Heart left ventricle (tissue), 16 donors: ENCODE measurements at places on chromosomes 3 and 15.

GRCh38 chr15:89472785-89473256 is 23.6 kb downstream of the RHCG start:
- DNase-seq: peak; percentile 28

DNA sequence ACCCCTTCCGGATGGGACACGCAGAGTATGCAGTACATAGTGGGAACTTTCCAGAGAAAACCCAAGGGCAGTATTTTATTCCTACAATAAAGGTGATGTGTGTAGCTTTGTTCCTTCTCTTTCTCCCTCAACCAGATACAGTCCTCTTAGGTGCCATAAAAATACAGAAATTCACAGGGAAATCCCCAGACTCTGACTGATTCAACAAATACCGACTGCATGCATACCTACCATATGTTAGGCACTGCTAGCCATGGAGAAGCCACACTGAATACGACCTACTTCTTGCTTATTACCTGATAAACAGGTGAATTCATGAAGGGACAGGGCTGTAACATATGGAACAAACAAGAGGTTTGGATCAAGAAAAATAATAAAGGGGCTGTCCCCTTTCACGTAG is 228.5 kb downstream of the FOXP1 start:
- DNase-seq: no peak

DNA sequence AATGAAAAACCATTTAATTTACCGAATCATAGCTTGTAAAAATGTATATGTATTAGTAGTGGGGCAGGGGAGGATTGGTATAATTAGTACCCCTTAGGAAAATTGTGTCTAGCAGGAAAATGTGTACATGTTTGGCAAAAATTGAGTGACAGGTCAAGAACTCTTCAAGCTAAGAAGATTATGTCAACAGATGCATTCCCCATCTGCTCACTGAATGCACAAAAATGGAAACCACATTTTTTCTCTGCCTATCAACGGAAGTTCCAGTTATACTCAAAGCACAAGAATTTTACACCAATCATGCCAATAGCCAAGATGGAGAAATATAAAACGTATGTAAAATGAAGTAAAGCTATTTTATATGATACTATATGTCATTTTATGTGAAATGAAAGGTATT is 377.8 kb downstream of the KCNH8 start:
- DNase-seq: no peak

DNA sequence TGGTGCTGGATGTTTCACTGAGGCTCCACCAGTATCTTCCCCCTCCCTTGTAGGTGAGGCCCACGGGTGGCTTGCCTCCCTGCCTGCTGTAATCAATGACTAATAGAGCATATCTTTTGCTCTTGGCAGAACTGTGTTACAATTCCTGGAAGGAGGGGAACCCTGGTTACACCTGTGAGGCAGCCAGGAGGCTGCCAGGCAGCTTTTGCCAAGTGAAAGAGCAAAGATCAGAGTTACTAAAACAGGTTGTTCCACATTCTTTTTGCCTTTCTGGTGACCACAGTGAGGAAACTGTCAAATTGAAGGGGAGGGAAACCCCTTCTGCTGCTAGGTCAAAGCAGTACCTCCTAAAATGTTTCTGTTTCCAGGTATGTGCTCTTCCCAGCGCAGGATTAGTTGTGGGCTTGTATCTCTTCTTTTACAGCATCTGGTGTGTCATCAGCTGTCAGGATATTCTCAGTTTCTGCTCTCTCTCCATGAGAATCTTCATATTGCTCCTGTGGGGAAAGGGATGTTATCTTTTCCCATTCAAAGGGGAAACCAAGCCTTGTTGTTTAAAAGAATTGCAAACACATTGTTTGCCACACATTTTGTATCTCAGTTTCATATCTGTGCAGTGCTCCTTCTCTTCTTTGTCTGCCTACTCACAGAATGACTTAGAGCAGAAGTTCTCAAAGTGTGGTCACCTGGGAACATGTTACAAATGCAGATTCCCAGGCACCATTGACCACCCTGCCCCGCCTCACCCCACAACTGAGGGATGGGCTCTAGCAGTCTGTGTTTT is 137.4 kb upstream of the UMPS start:
- no peak for DNase-seq

DNA sequence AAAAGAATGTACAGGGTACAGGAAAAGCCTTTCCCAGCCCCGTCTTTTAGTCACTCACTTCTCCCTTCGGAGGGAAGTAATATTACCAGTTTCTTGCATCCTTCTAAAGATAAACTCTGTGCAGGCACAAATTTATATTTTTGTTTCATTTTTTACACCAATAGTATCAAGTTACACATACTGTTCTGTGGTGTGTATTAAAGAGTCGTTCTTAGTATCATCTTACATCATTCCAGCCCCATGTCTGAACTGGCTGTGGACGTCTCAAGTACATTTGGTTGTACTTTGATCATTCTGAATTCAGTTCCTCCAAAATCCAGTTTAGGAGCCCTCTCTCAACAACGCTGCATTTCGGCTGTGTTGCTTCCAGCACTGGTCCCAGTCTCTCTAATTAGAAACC is 68.7 kb downstream of the LMLN start:
- no peak for DNase-seq

GRCh38 chr3:12316253-12316652 is 27.4 kb downstream of the PPARG start:
- DNase-seq: no peak

DNA sequence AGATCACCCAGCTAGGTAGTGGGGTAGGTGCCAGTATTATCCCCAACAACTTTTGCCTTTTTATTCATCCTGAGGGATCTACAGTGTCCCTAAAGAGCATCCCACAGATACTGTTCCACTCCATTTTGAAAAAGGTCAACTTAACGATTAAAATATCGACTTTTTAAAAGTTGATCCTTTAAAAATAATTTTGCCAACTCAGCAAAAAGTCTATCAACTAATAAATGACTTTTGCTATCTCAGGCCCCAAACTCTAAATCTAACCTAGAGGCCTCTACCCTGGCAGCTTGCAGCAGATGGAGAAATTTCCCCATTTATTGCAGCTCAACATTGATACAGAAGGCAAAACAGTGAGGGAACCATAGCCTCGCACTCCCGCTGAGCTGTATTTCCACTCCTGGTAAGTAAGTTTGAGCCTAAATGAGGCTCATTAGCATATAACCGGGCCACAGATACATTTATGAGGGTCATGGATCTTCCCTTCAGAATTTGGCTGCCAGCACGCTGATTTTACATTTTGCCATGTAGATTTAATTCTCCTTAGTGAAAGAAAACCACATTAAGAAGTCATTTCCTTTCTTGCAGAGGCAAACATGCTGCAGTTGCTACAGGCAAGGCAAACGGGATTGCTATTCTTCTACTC is 704.1 kb upstream of the CFAP20DC start:
- DNase-seq: no peak

DNA sequence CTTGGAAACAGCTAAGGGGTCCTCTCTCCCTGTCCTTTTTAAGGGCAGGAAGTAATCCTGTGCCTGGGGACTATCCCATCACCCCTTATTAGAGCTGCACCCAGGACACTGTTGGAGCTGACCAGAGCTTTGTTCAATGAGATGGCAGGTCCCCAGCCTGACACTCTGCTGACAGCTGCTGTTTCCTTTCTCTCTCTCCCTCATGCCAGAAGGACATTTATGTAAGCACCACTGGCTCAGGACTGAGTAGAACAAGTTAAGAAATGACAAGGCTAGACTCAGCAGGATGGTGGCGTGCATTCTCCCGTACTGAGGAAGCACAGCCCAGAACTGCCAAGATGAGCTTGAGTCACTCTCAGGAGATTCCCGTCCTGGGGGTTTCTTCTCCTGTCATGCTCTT is 17.3 kb downstream of the GJD2 start:
- no peak for DNase-seq

GRCh38 chr3:51967384-51968169 is at the start of gene PCBP4:
Gene PCBP4 (minus strand): TSS chr3:51967454. CDS start chr3:51961240, 6,214 bp downstream.
- peak; percentile 84 for DNase-seq

DNA sequence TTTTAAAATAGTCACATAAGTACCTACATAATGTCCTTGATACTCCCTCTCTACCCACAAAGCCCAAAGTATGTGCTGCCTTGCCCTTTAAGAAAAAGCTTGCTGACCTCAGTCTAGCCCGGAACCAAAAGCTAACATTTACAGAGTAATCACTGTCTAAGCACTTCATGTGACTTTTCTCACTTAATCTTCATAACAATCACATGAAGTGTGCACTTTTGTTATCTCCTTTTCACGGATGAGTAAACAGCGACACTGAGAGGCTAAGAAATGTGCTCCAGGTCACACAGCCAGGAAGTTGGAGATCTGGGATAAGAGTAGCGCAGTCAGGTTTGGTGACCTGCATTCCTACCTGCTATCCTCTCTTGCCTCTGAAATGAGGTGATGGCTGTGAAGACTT is 194.0 kb downstream of the ITPR1 start:
- DNase-seq: no peak

DNA sequence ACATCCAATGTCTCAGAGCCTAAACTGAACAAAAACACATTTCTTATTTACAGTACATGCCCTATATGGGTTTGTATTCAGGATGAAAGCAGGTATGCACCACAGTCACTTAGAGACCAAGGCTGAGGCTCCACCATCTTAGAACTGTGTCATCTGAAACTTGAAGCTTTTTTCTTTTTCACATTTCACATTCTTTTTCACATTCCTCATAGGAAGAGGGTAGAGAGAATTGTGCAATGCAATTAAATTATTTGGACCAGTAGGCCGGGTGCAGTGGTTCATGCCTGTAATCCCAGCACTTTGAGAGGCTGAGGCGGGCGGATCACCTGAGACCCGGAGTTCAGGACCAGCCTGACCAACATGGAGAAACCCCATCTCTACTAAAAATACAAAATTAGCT is 591.0 kb downstream of the MECOM start:
- DNase-seq: no peak

DNA sequence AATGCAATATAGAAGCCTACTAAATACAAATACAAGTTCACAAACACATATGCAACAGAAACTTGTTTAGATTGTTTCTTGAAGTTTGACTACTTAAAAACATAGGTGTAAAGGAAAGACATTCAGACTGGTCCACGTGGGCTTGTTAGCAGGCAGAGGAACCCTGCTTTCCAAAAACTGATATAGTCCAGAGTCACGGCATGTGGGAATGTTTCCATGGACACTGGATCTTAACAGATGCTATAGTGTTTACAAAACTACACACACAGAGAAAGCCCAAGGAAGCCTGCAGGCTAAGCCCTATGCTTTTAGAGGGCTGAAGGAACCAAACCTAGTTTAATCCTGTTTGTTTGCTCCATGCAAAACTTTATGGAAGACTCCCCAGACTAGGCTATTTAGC is 45.2 kb upstream of the LRRC58 start:
- DNase-seq: no peak

DNA sequence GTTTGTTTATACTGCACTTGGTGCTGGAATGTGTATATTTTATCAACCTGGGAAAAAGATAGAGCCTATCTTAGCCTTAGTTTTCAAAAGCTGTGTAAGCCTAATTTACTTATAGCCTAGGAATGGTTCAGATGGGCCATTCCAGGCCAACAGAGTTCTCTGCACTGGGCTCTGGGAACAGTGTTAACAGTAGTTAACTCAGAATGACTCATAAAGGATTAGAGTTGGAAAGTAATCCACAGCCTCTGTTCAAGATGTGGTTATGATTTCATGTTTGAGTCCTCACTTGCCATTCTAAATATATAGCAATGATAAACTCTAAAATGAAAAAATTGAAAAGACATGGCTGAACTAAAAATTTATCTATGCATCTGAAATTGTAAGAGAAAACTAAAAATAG is 22.6 kb upstream of the PEX5L start:
- no peak for DNase-seq

- DNase-seq: no peak
Observed at GRCh38 chr15:63258658-63259057, 18.7 kb upstream of the APH1B start.

- peak; percentile 48 for DNase-seq
Observed at GRCh38 chr15:70164910-70165715, 67.4 kb upstream of the TLE3 start.

GRCh38 chr3:23496165-23496564 is 293.0 kb downstream of the UBE2E2 start:
- DNase-seq: no peak

GRCh38 chr3:35071772-35072171 is 567.6 kb upstream of the ARPP21 start:
- DNase-seq: no peak

DNA sequence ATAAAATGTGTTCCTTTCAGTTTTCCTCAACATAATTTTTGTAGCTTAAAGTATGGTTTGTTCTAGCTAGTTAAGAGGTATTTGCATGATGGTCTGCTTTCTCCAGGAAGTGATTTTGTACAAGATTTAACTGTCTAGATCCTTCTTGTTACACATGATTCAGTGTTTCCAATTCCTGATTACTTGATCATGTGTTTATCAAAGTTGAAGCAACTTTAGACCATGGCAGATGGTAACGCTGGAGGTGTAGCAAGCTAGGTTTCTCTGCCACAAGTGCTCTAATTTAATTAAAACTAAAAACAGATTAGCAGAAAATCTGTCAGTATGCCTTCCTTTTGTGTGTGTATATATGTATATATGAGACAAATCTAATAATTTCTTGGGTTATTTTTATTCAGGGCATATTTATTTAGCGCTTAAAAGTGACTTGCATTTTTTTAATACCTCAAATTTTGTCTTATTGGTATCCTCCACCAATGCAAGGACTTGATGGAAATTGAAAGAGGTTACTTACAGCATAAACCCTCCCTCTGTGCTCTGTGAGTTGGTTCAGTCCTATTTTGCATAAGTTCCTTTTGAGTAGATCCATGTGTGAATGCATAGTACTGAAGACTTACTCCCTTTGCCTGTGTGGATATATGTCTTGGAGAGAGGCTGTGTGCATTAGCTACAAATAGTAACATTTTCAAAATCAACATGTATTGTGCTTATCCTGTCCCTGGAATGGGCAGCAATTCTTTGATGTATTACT is 157.3 kb upstream of the CGNL1 start:
- no peak for DNase-seq

GRCh38 chr15:28128031-28128430 is 28.9 kb upstream of the OCA2 start:
- DNase-seq: peak; percentile 65

DNA sequence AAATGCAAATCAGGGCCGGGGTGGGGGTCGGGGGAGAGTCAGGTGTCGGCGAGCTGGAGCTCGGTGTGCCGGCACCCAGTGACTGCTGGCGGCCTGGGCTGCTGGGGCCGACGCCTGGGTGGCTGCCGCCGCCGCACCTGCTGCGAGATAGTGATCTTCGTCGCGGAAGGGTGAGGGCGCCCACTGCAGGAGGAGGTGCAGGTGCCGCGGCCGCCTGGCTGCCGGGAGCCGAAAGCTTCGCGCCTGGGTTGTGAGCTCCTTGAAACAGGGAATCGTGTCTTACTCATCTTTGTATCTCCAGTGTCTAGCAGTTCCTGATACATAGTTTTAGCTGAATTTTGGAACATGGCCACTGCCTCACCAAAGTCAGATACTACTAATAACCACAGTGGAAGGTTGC is 64.0 kb upstream of the CPOX start:
- peak; percentile 47 for DNase-seq

DNA sequence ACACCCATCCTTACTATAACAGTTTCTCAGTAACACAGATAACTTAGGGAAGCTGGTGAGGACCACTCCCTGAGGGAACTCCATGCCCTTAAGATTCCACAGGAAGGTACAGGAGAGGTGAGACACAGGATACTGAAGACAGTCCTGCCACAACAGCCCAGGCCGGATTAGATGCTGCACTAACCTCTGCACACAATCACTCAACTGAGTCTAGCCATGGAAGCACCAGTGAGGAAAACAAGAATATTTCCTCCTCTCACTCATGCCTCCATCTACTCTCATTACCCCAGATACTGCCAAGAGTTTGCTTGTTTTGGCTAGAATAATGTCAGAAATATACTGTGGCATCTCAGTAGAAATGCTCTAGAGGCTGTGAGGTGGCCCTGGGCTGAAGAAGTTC is 3.7 kb downstream of the ANO10 start:
- no peak for DNase-seq
